Mucosa of gallbladder (tissue), 1 donor: ENCODE measurements at places on chromosomes 7 and 10. TPM values are rescaled to one million over a fixed set of nuclear protein-coding genes. Genes with fewer than 3 reads are reported as not detected.

DNA sequence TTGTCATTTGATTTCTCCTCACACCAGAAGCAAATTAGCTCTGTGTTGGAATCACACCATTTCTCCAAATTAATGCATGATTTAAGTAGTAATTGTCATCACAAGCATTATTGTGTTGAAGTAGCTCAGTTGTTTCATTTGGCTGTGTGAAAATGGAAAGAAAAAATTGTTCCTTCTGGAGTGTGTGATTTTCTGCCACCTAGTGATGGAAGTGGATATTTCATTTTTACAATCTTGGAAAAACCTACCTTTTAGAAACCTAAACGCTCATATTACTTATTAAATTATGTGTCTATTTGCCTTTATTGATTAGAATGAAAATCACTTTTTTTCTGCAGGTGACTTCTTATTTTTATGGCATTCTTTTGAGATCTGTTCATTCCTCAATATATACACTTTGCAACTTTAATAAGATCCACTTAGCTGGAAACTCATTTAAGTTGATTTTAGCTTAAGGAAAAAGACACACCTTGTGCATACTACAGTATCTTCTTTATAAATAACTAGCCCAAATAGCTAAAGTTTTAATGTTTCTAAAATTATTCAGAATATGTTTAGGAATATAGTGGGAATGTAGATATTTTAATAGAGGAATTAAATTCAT, 50.0 kb downstream of the SRI start:
- DNase-seq, result no peak

DNA sequence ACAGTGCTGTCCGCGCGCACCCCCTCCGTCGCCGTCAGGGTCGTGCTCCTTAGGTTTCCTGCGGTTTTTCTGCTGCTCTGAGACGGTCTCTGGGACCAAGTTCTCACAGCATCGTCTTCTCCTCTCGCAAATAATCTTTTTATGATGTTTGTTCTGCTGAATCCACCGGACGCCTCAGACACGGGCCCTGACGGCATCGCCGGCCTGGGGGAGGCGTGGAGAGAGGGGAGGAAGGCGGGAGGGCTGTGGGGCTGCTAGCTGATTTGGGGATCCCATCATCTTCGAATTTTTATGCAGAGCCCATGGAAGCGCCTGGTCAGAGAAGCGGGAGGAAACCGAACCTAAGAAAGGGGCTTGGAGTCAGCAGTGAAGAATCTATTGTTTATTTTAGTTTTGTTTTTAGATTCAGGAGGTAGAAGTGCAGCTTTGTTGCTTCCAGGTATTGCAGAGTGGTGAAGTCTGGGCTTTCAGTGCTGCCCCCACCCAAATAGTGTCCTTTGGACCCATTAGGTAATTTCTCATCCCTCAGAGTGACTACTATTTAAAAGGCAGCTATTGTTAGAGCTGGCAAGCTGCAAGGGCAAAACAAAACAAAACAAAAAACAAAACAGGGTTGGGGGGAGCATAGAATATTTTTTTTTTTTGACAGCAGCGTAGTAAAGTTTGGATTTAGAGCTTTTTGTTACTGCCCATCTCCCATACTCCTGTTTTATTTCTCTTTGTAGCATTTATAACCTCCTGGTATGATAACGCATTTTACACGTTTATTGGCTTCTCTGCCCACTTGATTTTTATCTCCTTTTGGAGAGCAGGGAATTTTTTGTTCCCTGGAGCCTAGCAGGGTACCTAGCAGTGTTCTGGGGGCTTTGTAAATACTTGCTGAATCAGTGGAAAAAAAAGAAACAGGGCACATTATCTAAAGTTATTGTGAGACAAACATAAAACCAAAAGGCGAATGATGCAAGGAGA, 92.6 kb downstream of the SPAG6 start:
- no peak for DNase-seq

CABCOCO1 gene
- total RNA-seq, result 0.75 TPM

GCK gene
- total RNA-seq, result 0.95 TPM

DNA sequence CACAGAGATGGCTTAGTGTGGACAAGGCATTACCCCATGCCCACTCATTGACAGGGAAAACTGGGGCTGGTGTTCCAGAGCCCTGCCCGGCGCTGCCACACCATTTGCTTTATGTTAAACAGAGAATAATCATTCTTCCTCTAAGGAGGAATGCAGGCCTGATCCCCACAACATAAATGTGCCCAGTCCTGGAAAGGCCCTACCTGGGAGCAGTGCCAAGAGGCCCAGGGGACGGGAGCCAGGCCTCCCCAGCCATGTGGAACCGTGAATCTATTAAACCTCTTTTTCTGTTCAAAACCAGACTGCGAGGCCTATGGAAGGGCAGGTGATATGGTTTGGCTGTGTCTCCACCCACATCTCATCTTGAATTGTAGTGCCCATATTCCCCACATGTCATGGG, 264.1 kb downstream of the GRID1 start:
- DNase-seq, result no peak

AKR1C2 gene
- total RNA-seq, result 85.5 TPM

DNA sequence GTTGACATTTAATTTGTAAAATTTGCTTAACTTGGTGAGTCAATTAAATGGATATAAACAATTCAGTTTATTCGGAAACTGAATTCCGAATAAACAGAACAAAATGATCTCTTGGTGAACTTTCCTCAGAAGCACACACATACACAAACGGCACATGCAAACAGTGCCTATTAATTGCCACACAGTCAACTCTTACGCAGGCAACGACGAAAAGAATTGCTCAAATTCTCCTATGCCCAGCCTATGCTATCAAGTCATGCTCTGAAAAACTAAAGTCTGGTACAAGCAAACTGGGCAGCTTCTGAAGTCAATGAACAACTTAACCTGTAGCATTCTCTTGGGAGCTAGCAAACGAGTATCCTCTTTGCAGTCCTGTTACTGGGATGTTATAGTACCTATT, 38.8 kb upstream of the ASL start:
- no peak for DNase-seq
